ENCODE measurements at places on chromosomes 4 and X.

DNA sequence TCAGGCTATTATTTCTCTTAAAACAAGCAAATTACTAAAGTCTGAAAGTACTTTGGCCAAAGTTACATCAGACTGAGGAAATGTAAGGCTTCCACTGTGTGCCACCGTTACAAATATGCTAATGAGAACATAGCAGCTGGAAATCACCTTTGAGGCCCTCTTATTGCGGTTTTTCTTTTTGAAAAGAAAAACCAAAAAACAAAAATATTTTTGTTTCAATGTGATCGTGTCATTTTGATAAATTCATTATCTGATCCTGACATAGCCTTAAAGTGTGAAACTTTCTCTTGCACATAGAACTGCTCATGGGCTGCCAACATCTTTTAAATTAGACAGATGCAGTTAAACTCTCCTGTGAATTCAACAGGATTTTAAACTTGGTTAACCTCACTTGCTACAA lies 2.8 kb upstream of the TIFA start:
- DNase-seq: no peak

GRCh38 chr4:21447301-21448054 lies 501.1 kb downstream of the KCNIP4 start:
- DNase-seq: no peak

DNA sequence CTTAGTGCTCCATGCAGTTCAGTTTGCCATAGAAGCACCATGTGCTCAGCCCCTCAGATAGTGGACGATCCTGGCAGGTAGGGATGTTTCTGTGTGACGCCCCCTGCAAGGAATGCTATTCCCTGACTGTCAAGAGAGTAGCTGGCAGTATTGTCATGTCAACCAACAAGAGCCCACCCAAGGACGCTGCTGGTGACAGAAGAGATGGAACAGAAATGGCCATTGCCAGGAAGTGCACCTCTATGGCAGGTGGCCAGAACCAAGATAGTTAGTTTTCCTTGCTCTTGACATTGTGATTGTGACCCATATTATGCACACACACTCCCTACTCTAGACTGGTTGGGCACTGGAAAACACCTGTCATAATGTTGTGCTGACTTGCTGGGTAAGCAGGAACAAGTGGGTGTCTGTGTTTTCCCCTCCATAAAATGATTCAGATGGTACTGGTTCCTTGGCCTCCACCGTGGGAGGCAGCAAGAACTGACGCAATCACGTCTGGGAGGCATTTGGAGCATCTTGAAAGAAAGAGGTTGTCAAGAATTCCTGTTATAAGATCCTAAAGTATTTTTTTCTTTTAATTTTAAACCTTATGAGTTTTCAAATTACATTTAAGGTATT lies 507.9 kb downstream of the MID1IP1 start:
- DNase-seq: peak; percentile 14

- no peak for DNase-seq
These were observed 35.1 kb downstream of the INPP4B start for GRCh38 chr4:142811034-142811433.

GRCh38 chr4:153481478-153481877 lies 15.3 kb downstream of the TMEM131L start:
- no peak for DNase-seq

GRCh38 chr4:66911880-66912279 lies 633.4 kb downstream of the CENPC start:
- DNase-seq: peak; percentile 8

Measured in fibroblast of skin of abdomen (primary cell).